ENCODE measurements at places on chromosomes 4 and X.
A peak's percentile ranks its signal among the peaks of the same experiment; 100 is the strongest.

GRCh38 chr4:23856630-23857029 lies 33.2 kb downstream of the PPARGC1A start:
- DNase-seq, result no peak

DNA sequence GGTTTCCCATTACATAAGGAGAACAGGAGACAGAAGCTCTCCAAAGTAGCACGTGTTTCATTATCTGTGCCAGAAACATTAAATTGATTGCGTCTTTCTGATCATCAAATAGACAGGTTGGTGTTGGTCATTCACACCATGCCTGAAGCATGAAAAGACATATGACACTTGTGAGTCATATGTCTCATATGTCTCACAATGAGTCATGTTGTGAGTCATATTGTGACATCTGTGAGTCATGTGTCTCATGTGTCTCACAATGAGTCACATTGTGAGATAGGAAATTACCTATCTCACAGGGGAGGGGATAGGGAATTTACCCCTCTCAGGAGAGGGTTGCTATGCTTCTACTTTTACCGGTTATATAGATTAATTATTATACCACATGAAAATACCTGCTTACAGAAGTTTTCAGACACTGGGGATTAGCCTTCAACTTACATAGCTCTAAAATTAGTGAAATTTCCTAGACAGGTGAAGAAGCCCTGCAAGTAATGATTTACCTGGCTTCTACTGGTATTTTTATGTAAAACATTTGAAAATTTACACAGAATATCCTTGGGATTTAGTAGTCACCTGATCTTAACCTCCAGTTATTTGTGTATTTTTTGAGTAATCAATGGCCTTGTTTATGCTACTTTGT lies 80.8 kb downstream of the NPFFR2 start:
- peak; percentile 8 for DNase-seq

GRCh38 chrX:72243472-72243871 lies 4.6 kb upstream of the ERCC6L start:
- DNase-seq, result no peak

DNA sequence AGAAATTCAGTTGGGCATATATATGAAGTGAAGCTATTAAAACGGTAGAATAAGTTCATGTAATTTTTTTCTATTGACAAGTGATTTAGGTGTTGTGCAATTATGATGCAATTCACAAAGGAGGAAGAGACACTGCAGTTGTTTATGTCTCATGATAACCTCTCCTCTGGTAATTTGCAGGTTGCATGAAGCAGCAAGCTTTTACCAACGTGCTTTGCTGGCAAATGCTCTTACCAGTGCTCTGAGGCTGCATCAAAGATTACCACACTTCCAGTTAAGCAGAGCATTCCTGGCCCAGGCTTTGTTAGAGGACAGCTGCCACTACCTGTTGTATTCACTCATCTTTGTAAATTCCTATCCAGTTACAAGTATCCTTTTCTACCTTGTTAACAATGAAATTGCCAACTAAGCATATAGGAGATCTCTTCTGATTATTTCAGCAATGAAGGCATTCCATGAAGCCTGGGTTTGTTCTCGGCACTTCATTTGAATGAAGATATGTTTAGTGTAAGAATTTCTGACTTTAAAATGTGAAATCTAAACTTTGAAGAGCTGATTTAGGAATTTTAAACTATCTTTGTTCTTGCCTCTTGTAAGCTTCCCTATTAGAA lies 3.9 kb downstream of the TMEM33 start:
- DNase-seq, result no peak

DNA sequence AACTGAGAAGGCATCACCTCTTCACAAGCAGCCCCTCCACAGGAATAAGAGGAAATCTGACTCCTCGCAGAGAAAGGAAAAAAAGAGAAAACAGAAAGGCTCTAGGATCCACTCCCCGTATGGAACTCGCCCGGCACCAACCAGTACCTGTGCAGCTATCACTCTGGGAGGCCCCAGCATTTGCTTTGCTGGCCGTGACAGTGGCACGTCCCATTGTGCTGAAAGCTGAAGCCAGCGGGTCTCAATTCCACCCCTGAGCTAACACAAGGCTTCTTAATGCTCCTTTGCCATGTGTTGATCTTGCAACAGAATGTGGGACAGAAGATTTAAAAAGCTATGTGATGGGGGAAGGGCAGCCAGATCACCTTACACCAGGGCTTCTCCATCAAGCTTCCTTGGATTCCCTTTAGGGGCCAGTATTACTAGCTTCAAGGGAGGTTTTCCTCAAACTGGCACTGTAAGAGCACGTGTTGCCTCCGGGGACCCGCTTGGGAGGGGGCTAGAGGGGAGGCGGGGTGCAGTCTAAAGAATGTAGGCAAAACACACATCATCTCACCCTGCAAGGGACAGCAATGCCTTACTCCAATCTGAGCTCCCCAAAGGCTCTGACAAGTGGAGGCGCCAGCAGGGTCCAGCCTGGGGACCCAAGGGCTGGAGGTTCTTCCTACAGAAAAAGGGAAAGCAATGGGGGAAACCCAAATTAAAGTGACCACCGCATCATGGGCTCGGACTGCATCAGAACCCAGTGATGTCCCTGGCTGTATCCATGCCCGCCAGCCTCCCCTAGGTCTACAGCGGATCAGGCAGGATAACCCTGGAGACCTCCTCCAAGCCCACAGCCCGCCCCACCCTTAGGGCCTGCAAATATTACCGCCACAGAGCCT lies 1.2 kb downstream of the USP46 start:
- DNase-seq, result no peak

- no peak for DNase-seq
Measured at GRCh38 chr4:61200187-61200915, at the start of gene ADGRL3. TSS of gene ADGRL3 (plus strand) at chr4:61200326.

- DNase-seq, result no peak
Measured at GRCh38 chr4:70859066-70859465, 19.4 kb upstream of the GRSF1 start.

GRCh38 chr4:98778206-98778605 lies 119.8 kb upstream of the TSPAN5 start:
- peak; percentile 58 for DNase-seq

- DNase-seq, result no peak
Measured at GRCh38 chr4:102564399-102565059, 63.4 kb downstream of the NFKB1 start.

GRCh38 chr4:154998284-154998683 lies 210.2 kb upstream of the NPY2R start:
- DNase-seq, result no peak

DNA sequence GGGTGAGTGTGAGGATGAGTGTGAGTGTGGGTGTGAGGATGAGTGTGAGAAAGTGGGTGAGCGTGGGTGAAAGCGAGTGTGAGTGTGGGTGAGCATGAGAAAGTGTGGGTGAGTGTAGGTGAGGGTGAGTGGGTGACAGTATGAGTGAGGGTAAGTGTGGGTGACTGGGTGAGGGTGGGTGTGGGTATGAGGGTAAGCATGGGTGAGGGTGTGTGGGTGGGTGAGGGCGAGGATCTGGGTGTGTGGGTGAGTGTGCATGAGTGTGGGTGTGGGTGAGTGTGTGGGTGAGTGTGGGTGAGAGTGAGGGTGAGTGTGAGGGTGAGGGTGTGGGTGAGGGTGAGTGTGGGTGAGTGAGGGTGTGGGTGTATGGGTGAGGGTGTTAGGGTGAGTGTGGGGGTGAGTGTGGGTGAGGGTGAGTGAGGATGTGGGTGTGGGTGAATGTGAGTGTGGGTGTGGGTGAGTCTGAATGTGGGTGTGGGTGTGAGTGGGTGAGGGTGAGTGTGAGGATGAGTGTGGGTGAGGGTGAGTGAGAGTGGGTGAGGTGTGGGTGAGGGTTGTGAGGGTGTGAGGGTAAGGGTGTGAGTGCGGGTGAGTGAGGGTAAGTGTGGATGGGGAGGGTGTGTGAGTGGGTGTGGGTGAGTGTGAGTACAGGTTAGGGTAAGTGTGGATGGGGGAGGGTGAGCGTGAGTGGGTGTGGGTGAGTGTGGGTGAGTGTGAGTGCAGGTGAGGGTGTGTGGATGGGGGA lies 48.9 kb downstream of the ING2 start:
- DNase-seq, result no peak

- DNase-seq, result no peak
Measured at GRCh38 chrX:140389331-140389730, 115.5 kb downstream of the SOX3 start.

- DNase-seq, result no peak
Measured at GRCh38 chr4:141669501-141669900, 33.1 kb downstream of the IL15 start.

- no peak for DNase-seq
Measured at GRCh38 chr4:159483110-159483781, 380.4 kb downstream of the RAPGEF2 start.

- no peak for DNase-seq
Measured at GRCh38 chr4:148542922-148543623, 100.9 kb upstream of the NR3C2 start.

- DNase-seq, result no peak
Measured at GRCh38 chr4:78863254-78863869, 75.9 kb downstream of the PAQR3 start.

DNA sequence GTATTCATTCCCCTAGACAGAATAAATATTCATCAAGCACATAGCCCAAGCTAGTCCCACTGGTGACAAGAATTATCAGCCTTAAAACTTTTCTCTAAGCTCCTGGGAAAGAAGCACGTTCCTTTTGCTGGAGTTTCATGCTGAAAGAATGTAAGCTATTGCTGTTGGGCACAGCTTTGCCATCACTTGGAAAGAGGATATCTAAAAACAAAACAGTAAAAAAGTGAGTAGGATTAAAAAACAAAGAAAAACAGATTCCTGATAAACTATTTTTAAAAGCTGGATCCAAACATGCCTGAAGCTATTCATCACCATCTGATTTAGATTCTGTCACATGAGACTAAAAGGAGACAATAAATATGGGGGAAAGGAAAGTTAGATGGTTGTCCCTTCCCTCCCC lies 176.8 kb downstream of the SCFD2 start:
- no peak for DNase-seq

DNA sequence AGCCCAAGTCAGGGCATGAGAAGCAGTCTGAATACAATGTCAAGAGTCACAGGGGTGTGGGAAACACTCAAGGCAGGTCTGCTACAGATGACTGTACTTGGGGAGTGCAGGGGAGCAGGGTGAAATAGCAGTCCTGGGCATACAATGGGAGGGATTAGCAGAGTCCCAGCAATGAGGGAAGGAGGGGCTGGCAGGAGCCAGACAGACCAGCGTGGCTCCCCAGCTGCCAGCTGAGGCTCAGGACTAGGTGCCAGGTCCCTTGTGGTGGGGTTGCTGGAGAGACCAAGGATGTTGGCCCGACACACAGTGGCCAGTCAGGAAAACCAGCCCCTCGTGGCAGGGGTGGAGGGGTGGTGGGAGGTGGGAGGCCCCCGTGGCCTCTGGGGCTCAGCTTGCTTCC lies 86.6 kb downstream of the RTL5 start:
- DNase-seq, result no peak

GRCh38 chr4:161929956-161930355 lies 233.8 kb downstream of the FSTL5 start:
- no peak for DNase-seq

- peak; percentile 32 for DNase-seq
Measured at GRCh38 chr4:74473155-74473811, 28.3 kb downstream of the AREG start.

DNA sequence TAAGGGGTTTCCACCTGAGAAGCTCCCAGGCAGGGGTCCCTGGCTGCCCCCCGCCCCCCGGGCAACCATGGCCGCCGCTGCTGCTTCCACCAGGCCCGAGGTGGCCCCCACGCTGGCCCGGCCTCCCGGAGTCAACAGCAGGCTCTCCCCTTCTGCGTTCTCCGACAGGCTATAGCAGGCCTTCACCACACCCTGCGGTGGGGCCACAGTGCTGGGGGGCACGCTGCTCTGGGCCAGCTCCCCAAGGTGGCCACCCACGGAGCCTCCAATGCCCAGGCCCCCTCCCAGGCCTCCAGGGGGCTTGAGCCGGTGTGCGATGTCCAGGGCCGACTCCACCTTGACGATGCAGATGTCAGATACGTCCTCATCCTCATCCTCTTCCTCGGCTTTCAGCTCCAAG lies 72.5 kb downstream of the UBE2K start:
- no peak for DNase-seq

DNA sequence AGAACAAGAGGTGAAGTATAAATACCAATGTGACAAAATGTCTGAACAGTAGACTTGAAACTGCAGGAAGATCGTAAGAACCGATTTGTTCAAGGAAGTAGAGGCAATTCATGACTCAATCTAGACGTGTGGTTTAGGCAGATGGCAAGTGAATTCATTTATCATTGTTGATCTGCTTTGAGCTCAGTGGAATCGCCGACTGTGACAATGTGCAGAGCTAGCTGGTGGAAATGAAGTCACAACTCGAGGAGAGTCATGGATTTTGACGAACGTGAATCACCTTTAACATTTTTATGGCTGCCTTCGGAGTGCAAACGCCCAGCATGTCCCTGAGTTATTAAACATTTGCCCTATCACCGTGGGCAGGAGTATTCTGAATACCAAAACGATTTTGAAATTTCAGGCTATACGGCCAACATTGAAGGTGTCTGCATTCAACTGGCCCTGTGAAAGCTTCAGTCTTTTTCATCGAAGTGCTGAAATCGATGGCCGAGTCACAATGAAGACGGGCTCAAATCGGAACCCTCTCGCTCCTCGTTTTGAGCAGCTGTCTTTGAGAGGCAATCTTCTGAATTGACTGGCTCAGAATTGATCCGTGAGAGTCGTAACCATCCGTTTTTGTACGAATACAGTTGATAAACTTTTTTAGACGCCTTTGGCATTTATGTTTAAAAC lies 689 bp upstream of the OGT start:
- no peak for DNase-seq

DNA sequence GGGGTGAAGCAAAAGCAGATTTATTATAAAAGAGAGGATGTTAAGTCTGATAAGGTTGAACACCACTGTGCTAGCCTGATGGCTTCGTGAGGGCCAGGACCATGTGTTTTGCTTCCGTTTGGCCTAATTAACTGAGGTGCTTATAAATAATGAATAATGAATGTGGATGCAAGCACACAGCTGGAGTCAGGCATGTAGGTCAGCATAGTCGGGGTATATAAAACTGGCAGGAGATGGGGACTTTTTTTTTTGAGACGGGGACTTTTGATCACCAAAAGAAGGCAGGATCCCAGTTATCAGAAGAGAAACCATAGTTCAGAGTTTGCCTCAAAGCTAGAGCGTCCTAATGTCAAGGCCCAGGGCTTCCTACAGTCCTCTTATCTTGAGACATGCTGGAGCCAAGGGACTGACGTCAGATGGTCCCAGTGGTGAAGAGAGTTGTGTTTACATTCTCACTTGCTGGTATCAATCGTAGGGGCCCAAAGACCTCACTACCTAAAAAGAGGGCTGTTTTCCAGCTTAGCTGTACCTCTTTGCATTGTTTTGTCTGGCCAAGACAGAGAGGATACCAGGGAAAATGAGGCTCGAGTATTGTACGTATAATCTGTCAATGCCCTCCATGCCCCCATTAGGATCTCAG lies 50.4 kb downstream of the RTL9 start:
- no peak for DNase-seq

DNA sequence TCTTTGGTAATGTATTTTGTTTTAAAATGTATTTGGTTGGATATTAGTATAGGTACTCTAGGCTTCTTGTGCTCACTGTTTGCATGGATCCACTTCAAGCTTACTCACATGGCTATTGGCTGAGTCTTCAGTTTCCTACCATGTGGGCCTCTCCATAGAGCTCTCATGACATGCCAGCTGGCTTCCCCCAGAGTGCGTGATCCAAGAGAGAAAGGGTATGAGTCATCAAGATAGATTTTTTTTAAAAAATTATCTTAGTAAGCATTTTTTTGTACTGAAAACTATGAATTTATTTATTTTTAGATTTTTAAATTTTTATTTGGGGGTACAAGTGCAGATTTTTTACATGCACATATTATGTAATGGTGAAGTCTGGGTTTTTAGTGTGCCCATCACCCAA lies 219.1 kb upstream of the AMOT start:
- no peak for DNase-seq
